ENCODE measurements at places on chromosomes 12 and 14.

GRCh38 chr12:77053259-77053658 is 12.1 kb downstream of the E2F7 start:
- DNase-seq, result no peak

- DNase-seq, result no peak
Observed at GRCh38 chr14:75315144-75315543, 36.5 kb downstream of the FOS start.

- DNase-seq, result no peak
Observed at GRCh38 chr14:93544212-93544611, 113.5 kb downstream of the UNC79 start.

DNA sequence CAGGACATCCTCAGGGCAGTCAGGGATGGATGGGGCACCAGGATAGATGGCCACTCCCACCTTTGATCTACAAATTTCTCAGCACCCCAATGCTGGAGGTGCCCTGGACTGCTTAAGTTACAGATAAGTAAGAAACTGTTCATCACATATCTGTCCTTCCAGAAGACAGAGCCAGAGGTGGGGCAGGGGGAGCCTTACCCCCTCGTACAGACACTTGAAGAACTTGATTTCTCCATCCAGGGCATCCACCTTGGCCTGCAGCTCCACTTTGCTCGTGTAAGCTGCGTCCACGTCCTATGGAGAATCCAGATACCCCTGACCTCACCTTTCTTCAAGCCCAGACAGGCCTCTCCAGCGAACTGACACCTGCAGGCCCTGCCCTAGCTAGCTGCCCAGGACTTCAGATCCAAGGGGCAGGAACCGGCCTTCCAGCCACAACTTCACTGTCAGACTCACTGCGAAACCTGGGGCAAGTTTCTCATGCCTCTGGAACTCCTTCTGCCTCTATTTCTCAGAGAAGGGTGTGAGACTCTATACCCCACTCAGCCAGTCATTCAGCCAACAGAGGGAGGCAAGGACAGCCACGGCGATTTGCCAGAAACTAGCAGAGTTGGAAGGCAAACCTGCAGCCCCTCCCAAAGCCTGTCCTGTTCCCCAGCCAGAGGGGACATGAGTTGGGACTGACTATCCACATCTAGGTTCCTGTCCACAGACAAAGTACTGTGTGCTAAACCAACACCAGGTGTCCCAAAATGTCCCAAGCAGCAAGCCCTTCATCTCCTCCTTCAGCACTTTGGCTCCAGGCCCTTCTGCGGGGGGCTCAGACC is 3.8 kb downstream of the KRT73 start:
- DNase-seq, result no peak

GRCh38 chr12:16531621-16532020 is 74.3 kb downstream of the LMO3 start:
- no peak for DNase-seq

- no peak for DNase-seq
Observed at GRCh38 chr12:27207615-27208413, 36.3 kb upstream of the STK38L start.
